ENCODE measurements at places on chromosomes 6 and 20. TPM values are rescaled to one million over a fixed set of nuclear protein-coding genes. Genes with fewer than 3 reads are reported as not detected.

Gene COQ3
- total RNA-seq: 5.6 TPM

Gene COL11A2
- 0.22 TPM for total RNA-seq

Gene OPN5
- not detected for total RNA-seq

Gene TPX2
- 123 TPM for total RNA-seq

Gene F13A1
- 1.0 TPM for total RNA-seq

Gene NHLRC1
- 2.0 TPM for total RNA-seq

Gene DDO
- total RNA-seq: 0.66 TPM

Gene ECT2L
- not detected for total RNA-seq

Data from placental pericyte (primary cell).